Karpas-422 (cell line): ENCODE measurements at places on chromosomes 3 and 15. TPM values are rescaled to one million over a fixed set of nuclear protein-coding genes. Genes with fewer than 3 reads are reported as not detected.
A peak's percentile ranks its signal among the peaks of the same experiment; 100 is the strongest.

Gene PRR20G
- not detected in 2 replicates for total RNA-seq

- H3K36me3 ChIP-seq, result no peaks in the 10 kb centered on the region
- no peak overlapping the region for H3K4me3 ChIP-seq
- no peak for DNase-seq
Measured at GRCh38 chr15:56736881-56737707, 3.8 kb upstream of the ZNF280D start.

DNA sequence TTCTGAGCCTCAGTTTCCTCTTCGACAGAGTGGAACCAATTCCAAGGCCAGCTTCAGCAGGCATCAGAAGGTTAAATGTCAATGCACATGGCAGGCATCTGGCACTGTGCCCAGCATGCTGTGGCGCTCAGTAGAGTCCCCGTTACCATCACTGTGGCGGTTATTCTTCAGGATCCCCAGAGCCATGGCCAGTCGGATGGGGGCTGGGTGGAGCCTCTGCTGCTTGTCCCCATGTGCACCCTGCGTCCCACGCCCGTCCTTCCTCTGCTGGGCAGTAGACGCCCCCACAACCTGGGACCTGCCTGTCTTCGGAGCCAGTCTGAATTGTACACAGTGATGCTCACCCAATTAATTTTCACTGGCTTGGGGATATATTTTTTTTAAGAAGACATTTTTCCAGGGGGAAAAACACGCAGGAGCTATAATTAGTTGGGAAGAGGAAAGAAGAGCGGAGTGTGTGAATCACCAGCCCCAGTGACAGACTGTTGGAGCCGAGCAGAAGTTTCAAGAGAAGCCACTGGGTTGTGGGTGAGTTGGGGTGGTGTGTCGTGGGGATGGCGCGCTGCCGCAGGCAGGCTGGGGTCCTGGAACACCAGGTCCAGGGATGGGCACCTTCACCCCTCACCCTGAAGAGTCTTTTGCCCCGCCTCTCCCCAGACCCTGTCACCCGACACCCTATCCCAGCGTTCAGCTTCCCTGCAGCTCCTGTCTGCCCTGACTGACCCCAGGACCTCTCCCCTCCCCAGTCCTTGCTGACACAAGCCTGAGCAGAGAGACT, 26.8 kb upstream of the RPL29 start:
- H3K27me3 ChIP-seq, result no peaks in the 10 kb centered on the region
- H3K27ac ChIP-seq, result no peak overlapping the region; the same call in 1 of the 2 replicates
- peak overlapping the region; percentile 9; the same call in 1 of the 2 replicates for H3K4me3 ChIP-seq

- no peaks in the 10 kb centered on the region for H3K4me1 ChIP-seq
- no peak overlapping the region for H3K27ac ChIP-seq
- H3K36me3 ChIP-seq, result no peaks in the 10 kb centered on the region
- H3K27me3 ChIP-seq, result no peaks in the 10 kb centered on the region
- DNase-seq, result no peak
- no peak overlapping the region for H3K4me3 ChIP-seq
Measured at GRCh38 chr3:174466471-174467054, 392.6 kb upstream of the NAALADL2 start.

DNA sequence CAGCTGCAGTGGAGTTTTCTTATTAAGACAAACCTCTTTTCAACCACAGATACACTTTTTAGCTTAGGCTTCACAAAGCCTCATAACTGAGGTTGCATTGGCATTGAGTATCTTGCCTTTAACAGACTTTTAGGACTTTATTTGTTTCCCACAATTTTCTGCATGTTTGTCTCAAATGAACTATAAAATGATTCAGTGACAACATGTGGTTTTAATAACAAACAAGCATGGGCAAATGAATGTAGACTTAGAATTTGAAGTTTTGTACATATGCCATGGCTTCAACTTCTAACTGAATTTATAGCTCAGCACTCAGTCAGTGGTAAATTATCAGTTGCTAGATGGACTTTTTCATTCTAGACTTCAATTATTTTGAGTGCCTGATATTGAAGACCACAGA, 101.6 kb downstream of the SLC25A26 start:
- H3K27me3 ChIP-seq, result no peaks in the 10 kb centered on the region
- peaks cover 4% of the 10 kb centered on the region; the same call in 1 of the 2 replicates for H3K4me1 ChIP-seq
- H3K36me3 ChIP-seq, result no peaks in the 10 kb centered on the region

DNA sequence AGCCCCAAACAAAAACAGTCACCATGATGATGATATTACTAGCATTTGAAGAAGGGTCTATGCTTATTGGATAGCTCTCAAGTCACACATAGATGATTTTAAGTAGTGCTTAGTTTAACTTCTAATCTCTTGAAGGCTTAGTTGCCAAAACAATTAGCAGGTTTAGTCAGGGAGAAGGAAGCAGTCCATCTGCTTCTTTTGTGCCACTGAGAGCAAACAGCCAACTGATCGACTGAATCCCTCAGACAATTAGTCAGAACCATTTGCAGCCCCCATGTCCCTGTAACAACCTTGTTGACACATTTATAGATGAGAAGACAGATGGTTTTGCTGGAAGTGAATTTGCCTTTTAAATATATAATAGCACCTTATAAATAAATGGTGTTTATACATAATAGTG, 585.1 kb upstream of the SUCLG2 start:
- no peaks in the 10 kb centered on the region for H3K36me3 ChIP-seq
- no peak for DNase-seq
- H3K4me3 ChIP-seq, result no peak overlapping the region
- no peak overlapping the region for H3K27ac ChIP-seq
- no peaks in the 10 kb centered on the region for H3K4me1 ChIP-seq
- no peaks in the 10 kb centered on the region for H3K27me3 ChIP-seq

- H3K27ac ChIP-seq, result no peak overlapping the region
- H3K27me3 ChIP-seq, result no peaks in the 10 kb centered on the region
- peaks cover 20% of the 10 kb centered on the region for H3K4me1 ChIP-seq
- no peaks in the 10 kb centered on the region for H3K36me3 ChIP-seq
- peak; percentile 69 for DNase-seq
- H3K4me3 ChIP-seq, result peak overlapping the region; percentile 72
Measured at GRCh38 chr3:182682263-182683241, 110.8 kb upstream of the ATP11B start.

- H3K4me1 ChIP-seq, result peaks cover 7% of the 10 kb centered on the region
- H3K27ac ChIP-seq, result no peak overlapping the region
- H3K4me3 ChIP-seq, result no peak overlapping the region
Measured at GRCh38 chr3:195835791-195836190, 24.1 kb upstream of the MUC4 start.

DNA sequence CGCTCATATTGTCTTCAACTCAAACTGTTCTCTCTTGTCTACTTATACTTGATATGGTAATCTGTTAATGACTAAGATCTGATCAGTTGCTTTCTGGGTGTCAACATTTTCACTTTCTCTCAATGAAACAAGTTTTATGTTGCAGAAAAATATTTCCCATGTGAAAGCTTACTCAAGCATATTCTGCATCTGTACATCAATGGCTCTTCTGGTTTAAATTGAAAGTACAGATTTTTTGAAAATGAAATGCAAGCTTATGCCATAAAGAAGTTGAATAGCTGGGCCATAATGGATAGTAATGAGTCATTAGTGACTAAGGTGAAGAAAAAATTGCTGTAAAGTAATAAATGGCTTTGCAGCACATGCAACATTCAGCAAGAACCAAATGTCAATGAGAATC, 140.7 kb downstream of the BCHE start:
- H3K27me3 ChIP-seq, result no peaks in the 10 kb centered on the region
- H3K4me1 ChIP-seq, result no peaks in the 10 kb centered on the region
- no peak for DNase-seq
- H3K4me3 ChIP-seq, result no peak overlapping the region
